ENCODE measurements at places on chromosomes 13 and 19.

- peak; percentile 33 for DNase-seq
These were observed 38.0 kb upstream of the ZNF573 start for GRCh38 chr19:37817180-37817981.

DNA sequence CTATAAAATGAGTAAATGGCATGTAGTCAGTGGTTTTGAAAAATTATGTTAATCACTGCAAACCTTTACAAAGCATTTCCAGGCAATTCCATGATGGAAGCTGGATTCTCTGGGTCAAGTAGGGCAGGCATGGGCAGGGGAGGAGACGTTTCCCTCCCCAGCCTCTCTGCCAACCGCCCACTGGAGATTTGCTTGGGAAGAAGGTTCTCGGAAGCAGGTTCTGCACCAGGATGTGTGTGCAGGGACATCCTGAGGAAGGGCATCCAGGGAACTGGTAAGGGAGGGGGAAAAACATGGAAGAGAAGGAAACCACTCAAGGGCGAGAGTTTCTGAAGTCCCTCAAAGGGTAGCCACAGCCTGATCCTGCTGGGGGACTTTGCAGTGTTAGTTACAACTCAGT lies 469.1 kb downstream of the TSHZ3 start:
- DNase-seq: no peak

DNA sequence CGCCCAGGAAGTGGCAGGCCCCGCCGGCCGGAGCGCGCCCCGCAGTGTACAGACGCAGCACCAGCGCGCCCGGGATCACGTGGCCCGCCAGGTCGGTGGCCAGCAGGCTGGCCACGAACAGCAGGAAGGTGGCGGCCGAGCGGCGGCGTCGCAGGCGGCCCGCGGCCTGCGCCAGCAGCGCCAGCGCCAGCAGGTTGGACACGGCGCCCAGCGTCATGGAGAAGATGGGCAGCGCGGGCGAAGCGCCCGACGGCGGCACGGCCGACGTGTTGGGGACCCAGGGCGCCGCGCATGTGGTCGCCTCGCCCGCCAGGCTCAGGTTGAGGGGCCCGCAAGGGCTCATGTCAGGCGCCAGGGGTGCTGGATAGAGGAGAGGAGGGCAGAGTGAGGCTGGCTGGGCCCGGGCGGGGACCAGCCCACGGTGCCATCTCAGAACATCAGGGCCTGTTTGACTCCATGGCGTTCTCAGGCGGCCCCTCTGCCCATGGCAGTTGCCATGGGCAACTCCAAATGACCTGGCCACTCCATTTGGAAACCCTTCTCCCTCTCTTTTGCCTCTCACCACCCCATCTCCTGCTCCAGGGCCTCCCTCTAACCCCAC lies 1.1 kb downstream of the PTGER1 start:
- no peak for DNase-seq

DNA sequence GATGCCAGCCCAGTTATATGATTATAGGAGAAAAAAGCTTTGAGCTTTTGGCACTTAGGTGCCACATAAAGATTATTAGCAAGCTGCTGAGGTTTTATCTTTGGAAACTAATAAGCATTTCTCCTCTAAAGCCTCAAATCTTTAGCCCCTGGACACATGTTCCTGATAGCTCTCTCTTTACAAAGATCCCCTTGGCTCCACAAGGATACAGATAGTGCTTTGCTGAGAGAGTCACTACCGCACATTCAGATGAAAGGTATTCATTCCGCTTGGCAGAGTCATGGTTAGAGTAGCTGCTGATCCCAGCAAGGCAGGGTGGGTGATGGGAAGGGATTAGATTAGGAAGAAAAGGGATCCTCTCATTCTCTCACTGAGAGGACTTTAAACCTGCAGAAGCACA lies 28.2 kb upstream of the PSG7 start:
- DNase-seq: no peak

DNA sequence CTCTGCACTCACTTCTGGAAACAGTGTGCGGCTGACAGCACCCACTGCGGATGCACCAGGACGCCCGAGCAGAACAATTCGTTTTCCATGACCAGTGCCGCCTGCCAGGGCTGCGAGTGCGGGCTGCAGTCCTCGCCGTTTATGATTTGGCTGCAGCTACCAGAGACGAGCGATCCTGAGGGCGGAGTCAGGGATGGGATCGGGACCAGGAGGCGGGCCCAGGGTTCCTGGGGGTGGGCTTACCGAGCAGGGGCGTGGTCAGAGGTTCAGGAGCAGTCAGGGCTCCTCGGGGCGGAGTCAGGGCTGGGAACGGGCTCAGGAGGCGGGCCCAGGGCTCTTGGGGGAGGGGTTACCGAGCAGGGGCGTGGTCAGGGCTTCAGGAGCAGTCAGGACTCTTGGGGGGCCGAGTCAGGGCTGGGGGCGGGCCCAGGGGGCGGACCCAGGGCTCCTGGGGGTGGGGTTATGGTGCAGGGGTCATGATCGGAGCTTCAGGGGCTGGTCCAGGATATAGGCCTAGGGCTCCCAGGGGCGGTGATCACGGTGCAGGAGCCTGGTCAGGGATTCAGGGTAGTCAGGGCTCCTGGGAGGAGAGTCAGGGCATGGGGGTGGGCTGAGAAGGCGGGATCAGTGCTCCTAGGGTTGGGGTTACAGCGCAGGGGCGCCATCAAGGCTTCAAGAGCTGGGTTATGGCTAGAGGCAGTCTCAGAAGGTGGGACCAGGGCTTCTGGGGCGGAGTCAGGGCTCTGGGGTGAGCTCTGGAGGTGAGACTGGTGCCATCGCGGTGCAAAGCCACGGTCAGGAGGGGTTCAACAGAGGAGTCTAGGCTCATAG lies 1.7 kb downstream of the KLK4 start:
- peak; percentile 61 for DNase-seq

DNA sequence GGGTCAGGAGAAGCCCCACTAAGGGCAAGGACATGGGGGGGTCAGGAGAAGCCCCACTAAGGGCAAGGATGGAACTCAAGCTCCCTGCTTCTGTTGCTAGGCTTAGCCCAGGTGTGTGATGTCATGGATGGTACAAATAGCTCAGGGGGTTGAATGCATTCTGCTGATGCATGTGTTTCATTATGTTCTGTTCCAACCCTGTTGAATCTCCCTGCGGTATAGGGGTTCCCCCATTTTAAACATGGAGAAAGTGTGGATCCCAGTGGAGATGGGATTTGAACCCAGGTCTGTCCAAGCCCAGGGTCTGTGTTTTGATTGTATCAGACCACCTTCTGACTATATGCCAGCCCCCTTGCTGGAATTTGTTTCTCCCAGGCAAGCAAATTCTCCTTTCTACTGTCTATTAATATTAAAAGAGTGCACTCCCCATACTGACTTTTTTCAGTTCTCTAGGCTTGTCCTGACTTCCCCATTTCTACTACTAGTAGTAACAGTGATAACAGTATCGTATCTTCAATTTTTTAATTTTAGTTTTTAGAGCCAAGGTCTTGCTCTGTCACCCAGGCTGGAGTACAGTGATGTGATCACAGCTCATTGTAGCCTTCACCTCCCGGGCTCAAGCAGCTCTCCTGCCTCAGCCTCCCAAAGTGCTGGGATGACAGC lies 6.7 kb downstream of the ZNF865 start:
- DNase-seq: no peak

DNA sequence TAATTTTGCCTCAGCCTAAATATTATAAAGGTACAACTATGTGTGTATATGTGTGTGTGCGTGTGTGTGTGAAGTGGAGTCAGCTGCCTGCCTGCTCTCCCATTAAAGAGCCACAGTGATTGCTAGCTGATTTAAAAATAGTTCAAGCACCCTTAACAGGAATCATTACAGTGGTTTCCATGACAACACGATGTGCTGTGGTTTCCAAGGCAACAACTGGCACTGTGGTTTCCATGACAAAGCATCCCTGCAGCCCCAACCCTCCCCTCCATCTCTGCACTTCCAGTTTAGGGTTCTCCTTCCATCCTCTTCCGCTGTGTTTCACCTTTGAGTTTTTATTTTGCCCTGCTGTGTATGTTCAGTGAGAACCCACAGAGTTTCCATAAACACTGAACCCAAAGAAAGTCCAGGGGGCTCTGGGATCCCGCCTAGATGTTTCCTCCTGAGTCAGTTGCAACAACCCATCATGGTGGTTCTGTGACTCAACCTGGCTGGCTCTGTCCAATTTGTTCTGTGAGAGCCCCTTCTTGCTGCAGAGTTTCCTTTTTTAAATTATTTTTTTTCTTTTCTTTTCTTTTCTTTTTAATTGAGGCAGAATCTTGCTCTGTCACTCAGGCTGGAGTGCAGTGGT lies 7.1 kb upstream of the PNMA8A start:
- peak; percentile 45 for DNase-seq

DNA sequence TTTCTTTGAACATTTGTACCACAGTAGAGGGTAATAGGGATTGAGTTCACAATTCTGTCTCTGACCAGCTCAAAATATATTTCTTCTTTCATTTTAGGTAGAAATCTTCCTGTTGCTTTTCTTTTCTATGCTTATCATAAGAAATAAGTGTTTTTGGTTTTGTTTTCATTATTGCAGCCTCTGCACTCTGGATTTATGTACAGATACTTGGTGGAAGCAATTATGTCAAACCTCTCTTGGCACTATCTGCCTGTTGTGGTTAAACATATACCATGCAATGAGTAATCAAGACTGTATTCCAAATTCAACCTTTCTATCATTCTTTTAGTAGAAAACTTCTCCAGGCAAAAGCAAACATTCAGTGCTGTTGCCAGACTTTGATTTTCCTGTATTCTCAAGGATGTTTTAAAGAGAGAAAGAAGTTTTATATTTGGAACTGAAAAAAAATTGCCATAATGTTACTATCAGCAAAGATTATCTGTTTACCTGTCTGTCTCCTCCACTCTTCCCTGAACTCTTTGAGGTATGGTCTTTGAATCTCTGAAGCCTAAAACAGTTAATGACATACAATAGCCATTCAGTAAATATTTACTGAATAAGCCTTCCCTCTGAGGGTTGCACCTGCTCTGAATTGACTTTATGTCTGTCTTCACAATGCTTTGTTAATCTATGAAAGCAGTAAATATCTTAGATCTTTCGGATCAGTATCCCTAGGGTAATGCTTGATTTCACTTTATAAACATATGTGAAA lies 612.5 kb upstream of the PRR20A start:
- no peak for DNase-seq

GRCh38 chr13:54573186-54573585 lies 1544.6 kb downstream of the OLFM4 start:
- DNase-seq: no peak

DNA sequence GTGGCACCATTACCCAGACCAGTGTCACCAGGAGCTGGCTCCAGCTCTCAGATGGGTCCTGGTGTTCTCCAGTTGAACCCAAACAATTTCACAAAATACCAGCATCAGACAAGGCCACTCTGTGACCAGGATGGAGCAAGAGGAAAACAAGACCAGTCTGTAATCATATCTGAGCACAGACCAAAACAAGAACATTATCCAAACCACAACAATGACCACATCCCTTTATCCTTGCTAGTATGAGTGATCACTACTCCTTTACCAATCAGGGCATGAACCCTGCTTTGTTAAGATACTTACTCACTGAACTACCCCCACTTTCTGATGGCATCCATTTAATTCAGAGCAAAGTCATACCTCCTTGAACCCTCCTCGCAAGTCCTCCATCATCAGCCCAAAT lies 145.9 kb downstream of the NUFIP1 start:
- peak; percentile 20 for DNase-seq

- DNase-seq: no peak
These were observed 37.1 kb downstream of the SMAD9 start for GRCh38 chr13:36882829-36883390.

- no peak for DNase-seq
These were observed 15.7 kb upstream of the LDLR start for GRCh38 chr19:11073568-11073967.

DNA sequence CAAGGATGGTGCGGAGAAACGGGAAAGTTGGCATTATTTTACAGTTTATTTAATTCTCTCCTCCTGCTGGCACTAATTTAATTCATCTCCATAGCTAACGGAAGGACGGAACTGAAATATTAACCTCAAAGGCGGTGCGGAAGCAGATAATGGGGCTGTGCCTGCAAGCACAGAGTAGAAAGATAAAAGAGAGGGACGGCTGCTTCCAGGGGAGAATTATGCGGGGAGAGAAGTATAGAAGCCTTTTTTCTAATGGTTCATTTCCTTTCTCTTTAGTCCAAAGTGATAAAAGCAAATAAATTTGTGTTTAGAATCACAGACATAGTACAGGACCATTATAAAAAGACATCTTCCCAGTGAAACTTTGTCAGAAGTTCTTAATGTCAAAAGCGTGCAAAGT lies 34.5 kb upstream of the UQCRFS1 start:
- DNase-seq: no peak

DNA sequence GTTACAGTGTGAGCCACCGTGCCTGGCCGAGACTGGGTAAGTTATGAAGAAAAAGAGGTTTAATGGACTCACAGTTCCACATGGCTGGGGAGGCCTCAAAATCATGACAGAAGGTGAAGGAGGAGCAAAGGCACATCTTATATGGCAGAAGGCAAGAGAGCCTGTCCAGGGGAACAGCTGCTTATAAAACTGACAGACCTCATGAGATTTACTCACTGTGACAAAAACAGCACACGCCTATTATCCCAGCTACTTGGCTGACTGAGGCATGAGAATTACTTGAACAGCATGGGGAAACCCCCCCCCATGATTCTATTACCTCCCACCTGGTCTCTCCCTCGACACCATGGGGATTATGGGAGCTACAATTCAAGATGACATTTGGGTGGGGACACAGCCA lies 23.4 kb upstream of the ZNF561 start:
- DNase-seq: no peak

DNA sequence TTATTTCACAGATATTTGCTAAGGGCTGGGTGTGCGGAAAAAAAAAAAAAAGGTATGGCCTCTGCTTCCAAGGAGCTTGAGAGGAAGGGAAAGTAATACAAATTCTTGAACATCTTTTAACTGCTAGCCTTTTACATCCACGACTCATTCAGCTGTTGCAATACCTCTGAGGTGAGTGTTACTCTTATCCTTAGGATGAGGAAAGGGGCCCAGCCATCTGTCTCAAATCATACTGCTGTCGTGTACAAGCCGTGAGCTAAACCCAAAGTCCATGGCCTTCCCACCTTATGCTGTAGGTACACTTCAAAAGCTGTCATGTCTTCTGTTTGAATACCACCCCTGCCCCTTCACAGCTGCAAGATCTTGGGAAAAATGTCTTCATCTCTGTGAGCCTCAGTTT lies 146.8 kb downstream of the KCNRG start:
- DNase-seq: no peak

DNA sequence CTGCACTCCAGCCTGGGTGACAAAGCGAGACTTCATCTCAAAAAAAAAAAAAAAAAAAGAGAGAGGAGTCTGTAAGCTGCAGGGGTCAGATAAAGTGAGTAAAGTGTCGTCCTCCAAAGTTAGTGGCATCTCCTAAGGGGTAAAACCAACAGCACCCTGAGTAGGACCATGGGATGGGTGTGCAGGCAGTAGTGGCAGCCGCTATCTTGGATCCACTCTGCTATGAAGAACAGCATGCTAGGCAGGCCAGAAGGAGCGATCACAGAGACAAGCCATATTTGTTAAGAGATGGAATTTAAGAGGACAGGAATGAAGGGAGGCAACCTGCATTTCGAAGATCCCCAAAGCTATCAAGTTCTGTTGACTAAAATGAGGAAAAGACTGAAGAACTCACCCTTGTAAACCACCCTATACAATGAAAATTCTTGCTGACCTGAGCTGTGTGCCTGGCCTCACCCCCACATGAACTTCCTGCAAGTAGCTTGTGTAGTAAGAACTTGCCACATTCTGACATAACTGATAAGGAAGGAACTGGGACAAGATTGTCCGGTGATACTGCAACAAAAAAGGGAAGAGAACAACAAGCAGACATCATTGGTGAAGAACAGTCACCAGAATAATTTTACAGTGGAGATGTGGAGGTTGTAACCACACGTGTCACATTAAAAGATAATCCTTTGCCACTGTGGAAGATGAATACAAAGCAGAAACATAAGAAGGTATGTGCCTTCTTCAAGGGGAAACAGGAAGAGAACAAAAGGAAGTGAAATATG lies 16.2 kb downstream of the DPY19L3 start:
- DNase-seq: peak; percentile 41
